ENCODE measurements at places on chromosomes 3 and 15.

- DNase-seq: no peak
Measured at GRCh38 chr3:129051871-129052340, 8.7 kb upstream of the GP9 start.

GRCh38 chr15:54803134-54803808 lies 393.5 kb downstream of the RSL24D1 start:
- DNase-seq: no peak

DNA sequence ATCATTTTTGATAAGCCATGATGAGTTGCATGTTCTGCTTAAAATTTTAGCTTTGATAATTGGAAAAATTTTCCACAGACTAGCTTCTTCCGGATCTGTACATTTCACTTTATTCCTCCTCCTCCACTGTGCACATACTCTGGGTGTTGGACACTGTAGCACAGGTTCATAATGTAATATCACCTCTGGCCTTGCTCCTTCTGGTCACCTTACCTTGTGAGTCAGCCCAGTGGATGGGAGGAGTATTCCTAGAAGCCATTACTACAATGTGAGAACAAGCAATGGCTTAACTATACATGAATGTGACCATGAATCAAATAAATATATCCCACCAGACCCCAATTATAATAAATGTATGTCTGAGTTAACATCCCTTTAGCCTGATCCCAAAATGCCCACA lies 6.1 kb upstream of the CDCP1 start:
- DNase-seq: no peak

DNA sequence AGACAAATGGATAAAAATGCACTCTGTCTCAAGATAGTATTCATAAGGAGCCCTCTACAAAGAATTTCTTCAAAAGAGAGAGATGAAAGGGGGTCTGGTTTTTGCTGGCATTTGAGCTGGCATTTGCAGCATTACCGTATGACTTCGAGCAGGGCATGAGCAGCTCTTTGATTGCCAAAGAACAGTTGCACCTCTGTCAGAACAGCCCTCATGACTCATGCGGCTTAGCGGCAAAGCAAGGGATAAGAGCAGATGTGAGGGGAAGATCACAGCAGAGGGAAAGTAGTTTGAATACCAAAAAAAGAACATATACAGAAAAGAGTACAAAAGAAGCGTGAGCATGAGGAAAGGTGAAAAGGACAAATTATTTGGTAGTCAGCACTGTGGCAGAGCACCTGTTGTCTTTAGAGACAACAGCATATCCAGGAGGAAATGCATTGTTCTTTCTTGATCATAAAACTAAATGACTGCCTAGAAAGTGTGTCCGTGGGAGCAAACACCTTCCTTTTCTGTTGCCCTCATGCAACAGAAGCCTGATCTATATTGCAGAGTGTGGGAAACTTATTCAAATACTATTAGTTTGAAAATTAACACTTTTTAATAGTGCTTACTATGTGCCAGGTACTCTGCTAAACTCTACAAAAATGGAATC lies 80.5 kb upstream of the SLC24A5 start:
- DNase-seq: no peak

DNA sequence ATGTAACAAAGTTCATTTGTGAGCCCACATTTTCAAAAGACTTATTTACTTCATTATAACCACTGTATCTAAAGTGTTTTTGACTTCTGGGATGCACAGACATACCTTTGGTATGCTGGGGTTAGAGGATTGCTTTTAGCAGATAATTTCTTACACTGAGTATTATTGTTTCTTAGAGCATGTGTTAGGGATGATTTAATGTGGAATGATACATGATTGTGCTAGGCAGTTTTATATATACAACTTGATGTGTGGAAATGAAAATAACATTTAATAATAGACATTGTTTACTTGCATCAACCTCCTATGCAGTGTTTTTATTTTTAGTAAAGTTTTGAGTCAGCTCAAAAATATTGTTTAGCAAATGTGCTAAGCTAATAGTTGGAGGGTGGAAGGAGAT lies 3.4 kb downstream of the KIF23 start:
- DNase-seq: no peak

GRCh38 chr3:42847731-42848130 lies 27.9 kb downstream of the CYP8B1 start:
- no peak for DNase-seq

- no peak for DNase-seq
Measured at GRCh38 chr15:88453651-88454050, 13.5 kb downstream of the MRPL46 start.

DNA sequence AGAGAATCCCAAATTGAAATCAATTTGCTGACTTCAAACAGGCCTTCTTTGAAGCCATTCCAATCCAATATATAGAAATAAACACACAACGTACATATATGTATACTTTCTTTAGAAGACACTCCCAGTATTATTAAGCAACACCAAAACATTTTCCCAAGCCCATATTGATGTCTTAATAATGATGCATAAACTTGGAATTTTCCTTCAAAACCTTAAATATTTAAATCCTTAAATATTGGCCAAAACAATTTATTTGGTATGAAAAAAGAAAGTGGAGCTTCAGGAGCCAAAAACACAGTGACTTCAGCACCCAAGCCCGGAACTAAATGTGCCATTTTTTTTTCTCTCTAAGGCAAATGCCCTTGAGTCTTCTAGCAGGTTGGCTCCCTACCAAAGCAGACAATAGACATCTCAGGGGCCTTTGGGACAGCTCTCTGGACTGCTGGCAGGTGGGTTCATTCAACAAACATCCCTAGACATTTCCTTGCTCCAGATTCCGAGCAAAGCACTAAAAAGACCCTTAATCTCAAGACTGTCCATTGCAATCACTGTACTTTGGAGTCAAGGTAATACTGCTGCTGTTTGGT lies 384.7 kb downstream of the NTRK3 start:
- no peak for DNase-seq

- DNase-seq: no peak
Measured at GRCh38 chr3:168029705-168030104, 66.0 kb downstream of the GOLIM4 start.

- no peak for DNase-seq
Measured at GRCh38 chr15:74723754-74724334, 1.5 kb downstream of the CYP1A1 start.

- peak; percentile 57 for DNase-seq
Measured at GRCh38 chr15:70299931-70300869, 202.5 kb upstream of the TLE3 start.

GRCh38 chr3:131630097-131630496 lies 127.3 kb upstream of the MRPL3 start:
- DNase-seq: no peak

DNA sequence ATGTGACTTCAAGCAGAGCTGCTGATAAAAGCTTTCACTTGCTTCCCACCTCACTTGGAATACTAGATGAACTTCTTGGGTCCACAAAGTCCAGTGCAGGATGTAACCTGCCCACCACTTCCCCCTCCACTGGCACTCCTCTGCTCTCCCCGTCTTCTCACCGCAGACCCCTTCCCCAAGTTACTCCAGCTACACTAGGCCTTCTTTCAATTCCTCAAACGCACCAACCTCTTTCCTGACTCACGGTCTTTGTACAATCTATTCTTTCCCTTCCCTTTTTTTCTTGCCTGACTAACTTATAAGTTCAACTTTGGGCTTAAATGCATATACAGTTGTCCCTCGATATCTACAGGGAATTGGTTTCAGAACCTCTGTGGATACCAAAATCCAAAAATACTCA lies 5.2 kb upstream of the ATP13A3 start:
- no peak for DNase-seq

GRCh38 chr3:12545473-12545791 lies at the start of gene MKRN2OS:
TSS of gene MKRN2OS (minus strand) at chr3:12545499. CDS start at chr3:12545464, 35 bp downstream.
- DNase-seq: no peak

GRCh38 chr15:81530271-81530691 lies 156.3 kb upstream of the TMC3 start:
- DNase-seq: no peak

- DNase-seq: no peak
Measured at GRCh38 chr3:191328383-191328961, 722 bp upstream of the CCDC50 start.

GRCh38 chr15:101692801-101693598 lies 31.3 kb downstream of the TARS3 start:
- no peak for DNase-seq

DNA sequence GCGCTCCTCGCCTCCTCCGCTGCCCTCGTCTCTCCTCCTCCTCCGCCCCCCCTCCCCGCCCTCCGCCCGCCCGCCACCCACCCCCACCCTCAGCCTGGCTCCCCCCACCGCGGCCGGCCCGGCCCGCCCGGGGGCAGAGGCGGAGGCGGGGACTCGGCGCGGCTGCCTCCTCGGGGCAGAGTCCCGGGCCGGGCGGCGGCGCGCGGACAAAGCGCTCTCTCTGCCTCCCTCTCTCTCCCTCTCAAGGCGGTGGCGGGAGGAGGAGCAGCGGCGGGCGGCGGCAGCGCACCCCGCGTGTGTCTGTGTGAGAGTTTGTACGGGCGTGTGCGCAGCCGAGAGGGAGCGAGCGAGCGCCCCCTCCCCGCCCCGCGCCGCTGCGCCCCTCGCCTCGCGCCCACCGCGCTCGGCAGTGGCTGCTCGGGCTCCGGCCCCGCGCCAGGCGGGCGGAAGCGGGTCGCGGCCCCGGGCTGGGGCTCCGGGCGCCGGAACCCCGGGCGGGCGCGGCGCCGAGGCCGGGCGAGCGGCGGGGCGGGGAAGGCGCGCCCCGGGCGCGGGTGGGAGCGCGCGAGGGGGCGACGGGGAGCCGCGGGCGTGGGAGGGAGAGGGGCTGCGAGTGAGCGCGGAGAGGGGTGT lies at the start of gene IGF2BP2:
Gene IGF2BP2, minus strand, starts transcription at position 37 of the 633 bp plus-strand sequence. CDS start 82 bp downstream, outside the sequence.
- no peak for DNase-seq
